ENCODE measurements at places on chromosomes 4 and X.

GRCh38 chr4:40059362-40059761 lies 2.7 kb downstream of the N4BP2 start:
- no peak for ATAC-seq

DNA sequence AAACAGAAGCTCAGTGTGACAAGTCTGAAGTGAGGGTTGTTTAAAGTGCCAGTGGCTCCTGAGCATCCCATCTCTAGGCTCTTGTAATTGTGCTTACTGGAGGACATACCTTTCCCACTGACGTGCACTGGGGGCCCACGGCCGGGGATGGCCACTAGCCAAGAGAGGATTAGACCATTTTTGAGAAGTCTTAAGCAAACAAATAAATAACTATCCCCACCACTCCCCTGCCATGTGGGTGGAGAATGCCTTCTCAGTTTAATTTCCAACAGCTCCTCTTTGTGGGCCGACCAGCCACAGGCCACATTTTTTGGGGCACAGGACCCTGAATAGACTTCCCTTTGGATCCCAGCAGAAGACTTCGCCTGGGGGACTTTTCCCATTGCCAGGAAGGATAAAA lies 125.0 kb upstream of the MSX1 start:
- no peak for ATAC-seq

GRCh38 chr4:156933633-156934258 lies 37.9 kb downstream of the PDGFC start:
- ATAC-seq, result no peak

DNA sequence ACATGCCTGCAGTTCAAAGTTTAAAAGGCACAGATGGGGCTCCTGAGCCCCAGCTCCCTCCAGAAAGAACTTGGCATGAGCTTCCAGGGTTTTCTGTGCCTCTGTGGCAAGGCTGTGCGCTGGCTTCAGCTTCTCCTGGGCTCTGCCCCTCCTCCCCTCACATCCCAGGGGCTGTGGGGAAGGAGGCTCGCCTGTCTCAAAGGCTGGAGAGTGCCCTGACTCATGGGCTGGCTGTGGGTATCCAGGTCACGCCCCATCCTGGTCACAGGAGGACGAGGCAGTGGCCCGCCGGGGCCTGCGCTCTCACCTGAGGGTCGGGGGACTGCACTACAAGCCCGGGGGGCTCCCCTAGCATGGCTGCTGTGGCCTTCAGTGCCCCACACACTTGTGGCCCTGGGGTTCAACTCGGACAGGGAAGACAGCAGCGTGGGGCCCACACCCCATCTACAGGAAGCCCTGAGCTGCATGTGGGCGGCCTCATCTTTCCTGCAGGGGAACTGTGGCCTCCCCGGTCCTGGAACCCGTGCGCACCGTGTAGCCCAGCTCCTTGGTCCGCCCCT lies 17.9 kb downstream of the LRPAP1 start:
- ATAC-seq, result no peak

GRCh38 chrX:11188664-11189063 lies 77.5 kb downstream of the HCCS start:
- no peak for ATAC-seq

GRCh38 chr4:47747846-47748494 lies 89.9 kb downstream of the CORIN start:
- ATAC-seq, result no peak

- no peak for ATAC-seq
Observed at GRCh38 chr4:139392797-139393196, 61.1 kb upstream of the RAB33B start.

DNA sequence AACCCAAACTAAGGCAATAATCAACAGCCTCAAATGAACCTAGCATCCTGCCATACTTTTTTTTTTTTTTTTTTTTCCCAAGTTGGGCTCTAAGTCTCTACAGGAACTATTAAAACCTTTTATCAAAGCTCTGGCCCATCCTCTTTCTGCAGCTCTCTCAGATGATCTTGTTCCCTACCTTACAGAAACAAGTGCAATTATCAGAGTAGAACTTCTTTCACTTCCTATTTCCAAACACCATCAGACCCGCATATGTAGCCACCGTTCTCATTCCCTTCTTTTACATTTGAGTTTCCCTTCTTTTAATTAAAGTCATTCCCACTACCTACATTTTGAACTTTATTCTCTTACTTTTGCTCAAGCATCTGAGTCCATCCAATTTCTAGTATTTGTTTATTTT lies 690.6 kb downstream of the DMD start:
- ATAC-seq, result no peak

DNA sequence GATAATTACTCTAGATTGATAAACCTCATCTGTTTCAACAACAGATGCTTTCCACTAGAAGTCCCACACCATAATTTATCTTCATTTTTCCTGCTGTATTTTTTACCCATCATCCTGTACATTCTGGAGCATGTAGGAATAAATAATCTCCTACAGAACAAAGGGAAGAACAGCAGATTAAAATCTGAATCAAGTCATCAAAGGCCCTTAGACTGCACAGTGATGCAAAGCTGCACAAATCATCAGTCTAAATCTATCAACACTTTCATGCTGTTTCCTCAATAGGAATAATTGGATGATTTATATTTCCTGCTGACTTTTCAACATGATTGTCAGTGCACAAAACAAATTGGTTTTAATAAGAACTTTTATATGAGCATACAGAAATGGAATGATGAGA lies 1143.9 kb downstream of the STIM2 start:
- ATAC-seq, result no peak

- no peak for ATAC-seq
Observed at GRCh38 chr4:125663896-125664767, 349.4 kb downstream of the FAT4 start.

- ATAC-seq, result no peak
Observed at GRCh38 chr4:83631066-83631465, 95.2 kb downstream of the GPAT3 start.

DNA sequence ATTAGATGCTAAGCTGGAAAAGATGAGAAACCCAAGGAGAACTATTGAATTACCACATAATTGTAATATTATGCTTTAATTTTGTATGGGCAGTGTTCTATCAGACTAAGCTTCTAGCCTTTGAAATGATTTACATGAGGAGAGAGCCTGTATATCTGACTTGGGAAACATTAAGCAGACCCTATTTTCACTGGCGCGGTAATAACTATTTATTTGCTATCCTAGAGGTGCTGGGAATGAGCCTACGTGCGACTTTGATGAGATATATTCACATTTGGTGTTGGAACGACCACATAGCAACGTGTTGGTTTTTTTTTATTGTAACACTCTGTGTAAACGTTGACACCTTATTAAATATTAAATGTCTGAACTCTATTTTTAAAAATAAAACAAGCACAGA lies 80.5 kb downstream of the CLCN4 start:
- ATAC-seq, result no peak

GRCh38 chrX:119942831-119943184 lies 743 bp downstream of the NKAP start:
- ATAC-seq, result no peak

DNA sequence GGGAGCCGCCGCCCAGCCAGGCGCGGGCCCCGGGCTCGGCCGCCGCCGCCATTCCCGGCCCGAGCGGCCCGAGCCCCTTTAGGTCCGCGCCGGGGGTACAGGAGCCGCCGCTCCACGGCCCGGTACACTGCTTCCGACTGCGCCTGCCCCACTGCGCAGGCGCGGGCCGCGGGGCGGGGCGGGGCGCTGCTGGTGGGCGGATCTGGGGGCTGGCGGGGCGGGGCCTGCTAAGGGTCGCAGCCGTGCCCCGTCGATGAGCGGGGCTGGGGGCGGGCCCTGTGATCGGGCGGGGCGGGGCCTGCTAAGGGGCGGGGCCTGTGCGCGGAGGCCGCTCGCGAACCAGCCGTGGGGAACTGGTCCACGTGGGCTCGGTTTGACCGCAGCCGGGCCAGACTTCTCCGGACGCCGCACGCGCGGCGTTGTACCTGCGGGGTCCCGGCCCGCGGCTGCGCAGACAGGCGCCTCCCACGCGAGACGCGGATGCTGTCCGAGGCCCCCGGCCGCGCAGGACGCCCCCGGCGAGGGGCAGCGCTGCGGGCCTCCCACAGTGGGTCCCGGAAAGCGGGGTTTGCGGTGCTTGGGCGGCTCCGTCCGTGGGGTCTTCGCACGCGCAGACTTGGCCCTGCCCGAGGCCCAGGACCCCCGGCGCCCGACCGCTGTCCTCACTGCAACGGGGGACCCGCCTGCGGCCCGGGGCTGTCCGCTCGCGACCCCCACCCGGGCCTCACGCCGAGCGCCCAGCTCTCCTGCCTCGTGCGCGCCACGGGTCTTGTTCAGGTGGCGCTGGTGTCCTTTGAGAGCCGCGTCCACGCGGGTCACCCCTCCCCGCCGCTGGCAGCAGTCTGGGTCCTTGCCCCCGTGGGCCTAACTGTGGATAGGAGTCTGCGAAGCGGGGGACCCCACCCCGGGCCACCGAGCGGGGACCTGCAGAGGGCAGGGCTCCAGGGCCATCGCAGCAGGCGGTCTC lies at the start of gene DGKQ:
Gene DGKQ (minus strand): TSS at position 139 of the 967 bp plus-strand sequence. CDS start 87 bp downstream, at position 52.
- ATAC-seq, result peak; percentile 96

All from gastroesophageal sphincter (tissue), 4 donors.